Hematopoietic multipotent progenitor cell treated with erythropoietin and hydrocortisone succinate and interleukin-3 and kit ligand, for 17 days (in vitro differentiated cells): ENCODE measurements at places on chromosomes 12 and 14.

DNA sequence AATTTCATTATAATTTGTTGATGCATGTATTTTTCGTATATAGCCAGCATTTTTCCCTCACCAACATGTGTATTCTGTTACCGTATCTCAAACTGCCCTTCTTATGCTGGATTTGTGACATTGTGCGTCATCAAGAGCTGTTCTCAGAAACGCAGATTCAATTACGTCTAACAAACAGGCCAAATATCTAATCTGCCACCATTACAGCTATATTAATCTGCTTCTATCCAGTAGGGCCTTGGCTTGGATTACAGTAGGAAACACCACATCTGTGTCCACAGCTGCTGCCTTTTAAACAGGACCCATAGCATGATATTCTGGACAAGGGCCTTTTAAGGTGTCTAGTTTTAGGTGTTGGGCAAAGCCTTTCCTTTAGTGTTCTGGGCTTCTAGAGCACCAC lies 140.6 kb downstream of the PDE3A start:
- no peak for DNase-seq

DNA sequence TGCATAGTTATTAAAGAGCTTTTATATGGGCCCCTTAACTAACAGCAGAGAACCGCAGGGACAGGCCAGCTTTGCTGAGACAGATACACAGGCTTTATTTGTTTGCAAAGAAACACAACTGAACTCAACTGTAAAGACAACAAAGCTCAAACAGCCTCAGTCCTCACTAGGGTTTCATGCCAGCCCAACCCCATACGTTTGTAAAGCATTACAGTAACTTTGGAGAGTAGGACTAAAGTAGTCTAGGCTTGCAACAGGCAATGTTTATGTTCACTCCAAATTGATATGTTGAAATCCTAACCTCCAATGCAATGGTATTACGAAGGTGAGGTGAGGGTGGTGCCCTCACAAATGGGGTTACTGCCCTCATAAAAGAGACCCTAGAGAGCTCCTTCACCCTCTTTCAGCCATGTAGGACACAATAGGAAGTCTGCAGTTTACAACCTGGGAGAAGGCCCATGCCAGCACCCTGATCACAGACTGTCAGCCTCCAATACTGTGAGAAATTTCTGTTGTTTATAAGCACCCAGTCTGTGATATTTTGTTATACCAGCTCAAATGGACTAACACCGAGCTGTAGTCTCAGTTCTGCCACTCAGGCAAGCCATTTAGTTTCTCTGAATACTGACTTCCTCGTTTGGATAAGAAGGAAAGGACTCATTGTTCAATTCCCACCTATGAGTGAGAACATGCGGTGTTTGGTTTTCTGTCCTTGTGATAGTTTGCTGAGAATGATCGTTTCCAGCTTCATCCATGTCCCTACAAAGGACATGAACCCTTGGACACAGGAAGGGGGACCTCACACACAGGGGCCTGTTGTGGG lies 35.2 kb downstream of the PPM1H start:
- DNase-seq = no peak

GRCh38 chr12:1821805-1822204 lies 1.4 kb downstream of the LRTM2 start:
- no peak for DNase-seq

- DNase-seq = no peak
Observed at GRCh38 chr12:52238207-52238840, 5.3 kb downstream of the KRT7 start.

GRCh38 chr12:92570056-92570753 lies 132.6 kb upstream of the PLEKHG7 start:
- DNase-seq = peak; percentile 28

DNA sequence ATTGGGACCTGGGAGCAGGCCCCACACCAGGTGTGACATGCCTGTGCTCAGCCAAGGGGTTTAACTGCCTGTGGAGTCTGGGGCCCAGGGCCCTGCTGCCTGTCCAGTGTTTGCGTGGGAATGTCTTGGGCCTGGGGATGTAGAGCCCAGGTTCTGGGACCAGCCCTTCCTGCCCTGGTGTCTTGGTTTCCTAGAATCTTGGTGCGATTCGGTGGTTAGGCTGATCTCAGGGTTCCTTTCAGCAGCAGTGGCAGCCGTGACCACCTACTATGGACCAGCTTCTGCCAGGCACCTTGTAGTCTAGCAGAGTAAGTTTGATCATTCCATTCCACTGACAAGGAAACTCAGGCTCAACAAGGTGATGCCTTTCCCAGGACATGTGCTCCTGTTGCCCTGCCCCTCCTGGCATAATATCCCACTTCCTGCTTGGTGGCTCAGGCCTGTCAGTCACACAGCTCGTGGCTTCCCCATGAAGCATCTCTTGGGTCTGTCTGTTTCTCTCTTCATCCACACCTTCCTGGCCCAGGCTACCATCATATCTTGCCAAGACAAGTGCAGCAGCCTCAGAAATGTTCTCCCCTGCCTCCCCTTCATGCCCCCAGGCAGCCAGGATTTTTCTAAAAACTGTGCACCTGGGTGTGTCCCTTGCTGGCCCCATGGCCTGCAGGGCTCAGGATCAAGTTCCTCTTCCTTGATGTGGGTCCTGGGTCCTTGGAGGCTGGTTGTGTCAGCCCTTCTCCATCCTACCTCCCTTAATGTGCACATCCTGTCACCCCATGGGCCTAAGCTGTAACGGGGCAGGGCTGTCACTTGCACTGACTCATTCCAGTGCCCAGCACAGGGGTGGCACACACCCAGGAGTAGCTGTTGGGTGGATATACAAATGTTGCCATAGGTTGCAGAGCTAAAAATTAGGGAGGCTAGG lies 101.6 kb downstream of the SLC25A47 start:
- DNase-seq = no peak

- DNase-seq = no peak
Observed at GRCh38 chr12:21888276-21888863, 52.9 kb downstream of the ABCC9 start.

DNA sequence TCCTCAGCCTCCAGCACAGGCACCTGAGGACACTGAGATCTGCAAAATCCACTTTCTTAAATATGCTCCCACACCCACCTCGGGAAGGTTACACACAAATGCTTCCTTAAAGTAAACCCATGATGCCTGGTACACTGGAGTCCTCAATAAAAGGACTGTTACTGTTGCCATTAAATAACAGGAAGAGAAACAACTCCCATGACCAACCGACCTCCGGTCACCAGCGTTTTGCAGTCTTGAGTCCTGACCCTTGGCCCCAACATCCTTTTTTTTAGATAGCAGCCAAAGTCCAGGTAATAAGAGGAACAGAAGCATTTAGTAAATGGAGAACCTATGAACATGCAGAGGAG lies 42.4 kb downstream of the ITPK1 start:
- no peak for DNase-seq

GRCh38 chr12:103969391-103969790 lies 3.7 kb downstream of the TDG start:
- DNase-seq = no peak

DNA sequence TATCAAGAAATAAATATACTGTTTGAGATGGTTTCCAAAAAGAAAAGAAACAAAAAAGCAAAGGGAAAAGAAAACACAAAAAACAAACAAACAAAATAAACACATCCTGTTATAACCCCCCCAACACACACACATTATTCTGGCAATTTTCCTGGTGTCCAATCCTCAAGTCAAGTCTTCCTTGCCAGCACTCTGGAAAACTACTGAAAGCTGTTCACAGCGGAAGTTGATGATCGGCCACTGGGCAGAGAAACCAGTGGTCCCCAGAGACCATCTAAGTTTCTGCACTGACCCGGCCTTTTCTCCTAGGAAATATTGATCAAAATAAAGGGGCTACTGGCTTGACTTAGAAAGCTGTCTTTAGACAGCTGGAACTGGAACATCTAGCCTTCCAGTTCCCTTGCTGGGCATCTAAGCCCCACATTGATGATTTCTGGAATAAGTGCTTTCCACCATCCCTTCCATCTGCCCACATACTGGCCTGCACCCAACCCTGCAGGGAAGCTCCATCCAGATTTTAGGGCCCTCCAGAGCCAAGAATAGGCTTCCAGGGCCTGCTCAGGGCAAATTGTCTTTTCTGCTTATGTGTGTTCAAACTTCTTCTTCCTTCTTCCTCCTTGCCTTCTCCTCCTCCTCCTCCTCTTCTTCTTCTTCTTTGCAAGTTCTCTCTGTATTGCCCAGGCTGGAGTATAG lies 11.6 kb upstream of the PPP1CC start:
- no peak for DNase-seq

DNA sequence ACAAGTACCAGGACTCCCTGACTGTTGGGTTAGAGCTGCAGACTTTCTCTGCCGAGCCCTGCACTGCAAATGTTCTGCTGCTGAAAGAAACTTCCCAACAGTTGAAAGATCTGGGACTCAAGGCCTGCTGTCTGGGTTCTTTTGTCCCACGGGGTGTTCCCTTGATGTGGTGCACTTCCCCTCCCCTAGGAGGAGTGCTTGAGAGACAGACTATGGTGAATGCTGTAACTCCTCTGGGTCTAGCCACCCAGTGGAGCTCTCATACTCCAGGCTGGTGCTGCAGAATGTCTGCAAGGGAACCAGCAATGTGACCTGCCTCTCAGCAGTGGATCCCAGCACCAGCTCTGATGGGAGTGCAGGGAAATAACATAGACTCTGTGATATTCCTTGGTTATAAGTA lies 129.2 kb upstream of the SLCO1B1 start:
- DNase-seq = no peak

GRCh38 chr14:22471545-22472121 lies 117.4 kb downstream of the DAD1 start:
- no peak for DNase-seq

- DNase-seq = no peak
Observed at GRCh38 chr14:63175531-63175930, 28.7 kb upstream of the RHOJ start.

DNA sequence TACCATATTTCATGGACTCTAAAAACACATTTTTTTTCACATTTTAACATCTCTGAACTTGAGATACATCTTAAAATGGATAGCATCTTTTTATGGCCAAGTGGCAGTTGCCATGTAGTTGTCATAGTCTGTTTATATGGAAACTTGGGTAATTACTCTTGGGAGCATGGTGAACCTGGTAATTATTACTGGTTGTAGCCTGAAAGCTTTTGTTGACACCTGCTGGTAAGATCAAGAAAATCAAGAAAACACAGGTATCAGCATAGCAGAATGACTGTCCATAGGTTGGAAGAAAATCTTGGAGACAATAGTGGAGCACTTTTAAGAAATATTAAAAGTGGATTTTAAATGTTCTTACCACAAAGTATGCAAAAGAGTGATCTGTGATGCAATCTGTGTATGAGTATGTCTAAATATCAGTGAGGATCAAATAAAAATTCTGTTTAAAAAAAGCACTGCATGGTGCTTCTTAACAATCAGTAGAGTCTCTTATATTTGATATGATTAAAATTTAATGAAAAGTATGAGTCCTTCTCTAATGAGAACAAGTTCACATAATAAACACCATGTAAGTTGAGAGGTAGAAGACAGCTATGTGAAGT lies 44.2 kb downstream of the TTC8 start:
- DNase-seq = peak; percentile 15

DNA sequence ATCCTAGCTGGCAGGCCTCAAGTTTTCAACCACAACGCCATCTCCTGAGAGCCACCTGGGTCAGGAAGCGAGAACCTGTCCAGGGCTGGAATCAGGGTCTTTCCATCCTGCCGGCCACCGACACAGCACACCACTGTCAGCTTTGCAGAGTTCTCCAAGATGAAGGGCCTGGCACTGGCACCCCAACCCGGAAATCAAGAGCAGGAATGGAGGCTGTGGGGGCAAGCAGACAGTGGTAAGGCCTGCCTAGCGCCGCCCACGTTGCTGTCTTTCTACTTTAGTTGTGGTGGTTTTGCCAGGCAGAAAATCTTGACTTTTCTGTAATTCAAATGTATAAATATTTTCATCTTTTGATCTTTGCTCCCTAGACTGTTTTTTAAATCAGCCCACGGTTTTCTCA lies 90.7 kb downstream of the ITPK1 start:
- no peak for DNase-seq

- no peak for DNase-seq
Observed at GRCh38 chr14:69685218-69685616, 73.8 kb downstream of the SUSD6 start.

DNA sequence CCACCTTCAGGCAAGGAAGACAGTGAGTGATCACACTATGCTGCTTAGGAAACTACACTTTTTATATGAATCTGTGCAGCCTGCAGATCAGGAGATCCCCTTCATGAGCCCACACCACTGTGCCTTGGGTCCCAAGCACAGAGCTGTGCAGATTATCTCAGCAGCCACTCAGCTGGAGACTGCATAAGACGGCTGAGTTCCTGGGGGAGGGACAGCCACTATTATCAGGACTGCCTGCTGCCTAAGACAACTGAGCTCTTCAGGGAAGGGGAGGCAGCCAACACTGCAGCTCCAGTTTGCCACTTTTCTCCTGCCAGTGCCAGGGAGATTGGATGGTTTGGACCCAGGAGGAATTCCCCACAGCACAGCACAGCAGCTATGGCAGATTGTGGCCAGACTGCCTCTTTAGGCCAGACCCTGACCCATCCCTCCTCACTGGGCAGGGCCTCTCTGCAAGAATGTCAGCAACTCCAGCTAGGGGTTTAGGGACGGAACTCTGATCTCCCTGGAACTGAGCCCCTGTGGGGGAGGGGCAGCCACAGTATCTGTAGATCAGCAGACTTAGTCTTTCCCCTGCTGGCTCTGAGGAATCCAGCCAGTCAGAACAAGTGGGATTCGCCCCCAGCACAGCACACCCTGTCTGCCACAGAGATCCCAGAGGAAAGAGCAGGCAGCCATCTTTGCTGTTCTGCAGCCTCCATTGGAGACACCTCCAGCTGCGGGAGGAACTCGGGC lies 141.3 kb downstream of the KLHL28 start:
- no peak for DNase-seq

GRCh38 chr14:101475456-101476257 lies 85.6 kb upstream of the DIO3 start:
- DNase-seq = no peak

GRCh38 chr12:109131154-109132050 lies 15.0 kb downstream of the ACACB start:
- DNase-seq = no peak

DNA sequence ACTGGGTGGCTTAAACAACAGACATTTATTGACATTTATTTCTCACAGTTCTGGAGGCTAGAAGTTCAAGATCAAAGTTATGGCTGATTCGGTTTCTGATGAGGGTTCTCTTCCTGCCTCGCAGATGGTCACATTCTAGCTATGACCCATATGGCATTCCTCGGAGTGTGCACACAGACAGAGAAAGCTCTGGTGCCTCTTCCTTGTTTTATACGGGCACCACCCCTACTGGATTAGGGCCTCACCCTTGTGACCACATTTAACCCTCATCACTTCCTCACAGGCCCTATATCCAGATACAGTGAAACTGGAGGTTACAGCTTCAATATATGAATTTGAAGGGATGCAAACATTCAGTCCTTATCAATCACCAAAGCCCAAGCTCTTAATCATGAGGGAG lies 77.0 kb upstream of the OVCH1 start:
- no peak for DNase-seq

DNA sequence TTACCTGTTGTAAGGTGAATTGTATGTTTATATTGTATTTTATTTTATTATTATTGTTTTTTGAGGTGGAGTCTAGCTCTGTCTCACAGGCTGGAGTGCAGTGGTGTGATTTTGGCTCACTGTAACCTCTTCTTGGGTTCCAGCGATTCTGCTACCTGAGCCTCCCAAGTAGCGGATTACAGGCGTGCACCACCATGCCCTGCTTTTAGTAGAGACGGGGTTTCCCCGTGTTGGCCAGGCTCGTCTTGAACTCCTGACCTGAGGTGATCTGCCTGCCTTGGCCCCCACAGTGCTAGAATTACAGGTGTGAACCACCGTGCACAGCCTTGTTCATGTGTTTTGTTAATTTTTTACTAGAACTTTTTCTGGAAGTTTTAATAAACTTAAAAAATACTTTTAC lies 3.8 kb downstream of the ATF7IP start:
- DNase-seq = no peak
